RWPE1 (cell line): ENCODE measurements at places on chromosomes 11 and 22.
A peak's percentile ranks its signal among the peaks of the same experiment; 100 is the strongest.

DNA sequence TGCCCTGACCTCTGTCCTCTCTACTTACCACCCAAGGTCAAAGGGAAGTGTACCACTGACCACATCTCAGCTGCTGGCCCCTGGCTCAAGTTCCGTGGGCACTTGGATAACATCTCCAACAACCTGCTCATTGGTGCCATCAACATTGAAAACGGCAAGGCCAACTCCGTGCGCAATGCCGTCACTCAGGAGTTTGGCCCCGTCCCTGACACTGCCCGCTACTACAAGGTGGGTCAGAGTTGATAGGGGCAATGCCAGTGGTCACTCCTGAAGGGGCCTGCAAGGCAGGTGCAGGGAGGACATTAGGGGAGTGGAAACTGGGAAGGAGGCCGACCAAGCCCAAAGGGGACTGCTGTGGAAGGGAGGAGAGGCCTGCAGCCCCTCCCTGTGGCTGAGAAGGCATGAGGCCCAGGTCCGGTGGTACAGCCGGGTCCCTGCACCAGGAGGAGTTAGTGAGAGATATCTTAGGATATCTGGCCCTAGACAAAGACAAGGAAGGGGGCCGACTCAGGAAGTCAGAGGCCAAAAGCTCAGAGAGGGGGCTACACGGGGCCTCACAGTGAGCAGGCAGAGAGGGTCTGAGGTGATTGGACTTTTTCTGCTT is 17.9 kb downstream of the POLR3H start:
- DNase-seq = no peak

DNA sequence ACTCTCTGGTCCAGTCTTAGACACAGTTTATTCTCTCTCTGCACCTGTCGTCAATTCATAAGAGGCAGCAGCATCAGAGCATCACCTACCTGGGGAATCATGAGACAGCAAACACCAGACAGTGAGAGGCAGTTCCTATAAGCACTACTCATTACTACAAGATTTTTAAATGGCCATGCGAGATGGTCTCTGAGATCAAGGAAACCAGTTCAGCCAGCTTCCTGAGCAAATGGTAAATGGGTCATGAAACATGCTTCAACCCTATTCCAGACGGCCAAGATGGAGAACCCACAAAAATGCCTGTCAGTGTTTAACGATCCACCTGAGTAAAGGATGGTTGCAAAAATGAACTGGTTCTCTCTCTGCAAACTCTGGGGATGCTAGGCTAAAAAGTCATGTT is 52.9 kb downstream of the SYTL2 start:
- DNase-seq = no peak

DNA sequence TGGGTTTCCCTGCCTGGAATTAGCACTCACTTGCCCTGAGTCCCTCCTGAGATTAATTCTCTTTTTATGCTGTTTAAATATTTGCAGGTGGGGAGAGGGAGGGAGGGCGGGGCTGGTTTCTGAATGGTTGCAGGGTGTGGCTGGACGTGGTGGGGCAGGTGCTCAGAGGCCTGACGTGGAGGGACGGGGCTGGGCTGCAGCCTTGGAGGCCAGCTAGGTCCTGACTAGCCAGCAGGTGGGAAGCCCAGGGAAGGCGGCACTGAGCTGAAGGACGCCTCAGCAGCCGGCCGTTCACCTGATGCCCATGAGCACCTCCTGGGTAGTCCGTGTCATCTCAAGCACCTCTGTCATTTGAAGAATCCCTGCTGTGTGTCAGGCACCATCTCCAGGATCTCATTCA is 21.3 kb downstream of the SGSM1 start:
- DNase-seq = no peak

GRCh38 chr11:44167046-44167445 is 71.6 kb downstream of the EXT2 start:
- DNase-seq = no peak

GRCh38 chr22:19759427-19760057 is 1.0 kb upstream of the TBX1 start:
- DNase-seq = no peak

- no peak for DNase-seq
Measured at GRCh38 chr22:47190276-47190956, 428.0 kb downstream of the TBC1D22A start.

DNA sequence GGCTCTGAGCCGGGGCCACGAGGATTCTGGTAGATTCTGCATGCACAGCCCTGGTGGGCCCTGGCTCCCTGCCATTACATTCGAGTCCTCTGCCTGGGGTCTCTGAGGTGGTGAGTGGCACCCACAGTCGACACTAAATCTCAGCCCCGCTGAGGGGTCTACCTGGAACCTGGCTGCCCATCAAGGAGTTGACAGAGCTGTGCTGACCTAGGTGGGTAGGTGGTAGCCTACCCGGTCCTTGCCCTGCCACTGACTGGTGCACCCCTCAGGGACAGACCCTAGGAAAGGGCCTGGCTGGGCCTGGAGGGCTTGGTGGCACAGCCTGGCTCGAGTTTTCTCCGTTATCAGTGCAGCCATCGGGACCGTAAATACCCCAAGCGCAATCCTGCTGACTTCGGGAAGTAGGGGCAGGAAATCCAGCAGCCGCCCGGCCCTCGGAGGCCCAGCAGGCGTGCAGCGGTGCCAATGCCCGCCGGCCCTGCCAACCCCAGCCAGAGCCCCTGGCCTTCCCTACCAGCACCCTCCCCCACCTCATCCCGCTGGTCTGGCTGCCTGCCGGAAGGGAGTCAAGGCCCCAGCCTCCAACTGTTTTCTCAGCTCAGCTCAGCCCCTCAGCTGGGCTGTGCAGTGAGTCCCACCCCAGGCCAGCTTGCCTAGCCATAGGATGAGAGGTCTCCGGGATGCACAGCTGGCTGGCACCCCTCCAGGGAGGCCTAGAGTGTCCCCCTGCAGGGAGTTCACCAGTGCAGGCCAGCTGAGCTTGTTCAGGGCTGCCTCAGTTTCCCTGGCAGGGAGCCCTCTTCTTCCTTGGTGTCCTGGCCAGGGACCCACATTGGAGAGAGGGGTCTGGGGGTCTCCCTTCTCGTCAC is 80.4 kb upstream of the KCNQ1OT1 start:
- DNase-seq = no peak

DNA sequence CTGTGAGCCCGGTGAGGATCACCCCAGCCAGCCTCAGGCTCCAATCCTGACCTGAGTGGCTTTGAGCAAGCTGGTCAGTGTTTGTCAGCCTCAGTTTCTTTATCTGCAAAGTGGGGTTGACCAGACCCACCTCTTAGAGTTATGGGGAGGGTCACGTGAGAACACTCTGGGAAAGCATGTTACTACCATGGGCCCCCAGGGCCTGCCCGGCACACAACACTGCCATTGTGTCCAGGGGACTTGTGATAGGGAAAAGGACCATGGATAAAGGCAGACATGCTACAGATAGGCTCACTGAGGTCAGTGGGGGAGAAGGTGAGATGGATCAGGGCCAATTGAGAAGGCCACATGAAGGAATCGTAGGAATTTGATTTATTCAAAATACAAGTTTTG is 32.1 kb upstream of the SUSD2 start:
- no peak for DNase-seq

GRCh38 chr22:36405671-36406538 is 18.1 kb upstream of the MYH9 start:
- no peak for DNase-seq

GRCh38 chr11:72111300-72112142 is 974 bp downstream of the ANAPC15 start:
- DNase-seq = no peak

GRCh38 chr22:41998361-41999261 is at the start of gene WBP2NL:
Gene WBP2NL, plus strand, starts transcription at chr22:41998788. Its CDS starts 31 bp downstream, at chr22:41998819.
- DNase-seq = peak; percentile 95

DNA sequence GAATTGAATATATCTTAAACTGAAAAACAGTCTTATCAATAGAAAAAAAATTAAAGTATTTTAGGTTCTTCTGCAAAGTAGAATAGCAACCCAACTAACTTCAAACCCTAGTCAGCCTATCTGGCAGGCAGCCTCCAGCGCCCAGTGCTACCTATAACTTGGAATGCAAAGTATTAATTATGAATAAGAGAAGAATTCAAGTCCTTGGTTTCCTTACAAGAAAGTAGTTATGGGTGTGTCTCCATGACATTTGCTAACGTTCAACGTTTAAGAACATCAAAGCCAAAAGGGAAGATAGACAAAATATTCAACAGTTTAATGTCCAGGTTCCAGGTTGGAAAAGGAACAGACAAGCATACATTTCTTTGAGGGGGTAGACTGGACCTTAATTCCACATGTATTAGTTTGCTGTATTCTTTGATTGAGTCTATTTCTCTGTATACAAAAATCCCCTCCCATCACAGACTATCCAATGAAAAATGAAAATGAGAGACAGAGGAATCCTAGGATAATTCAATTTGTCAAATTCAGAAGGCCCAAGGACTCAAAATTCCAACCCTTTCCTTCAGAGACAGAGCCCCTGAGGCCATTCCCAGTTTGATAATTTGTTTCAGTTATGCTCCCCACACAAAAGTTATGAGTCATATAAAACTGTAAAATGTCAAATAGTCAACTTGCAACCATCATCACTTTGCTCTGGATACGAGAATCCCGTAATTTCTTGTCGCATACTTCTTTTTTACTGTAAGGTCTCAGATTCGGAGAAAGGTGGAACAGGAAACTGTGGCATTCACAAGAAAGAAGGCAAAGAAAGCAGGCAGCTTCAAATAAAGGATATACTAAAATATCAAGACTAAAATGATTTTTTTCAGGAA is 83.7 kb upstream of the CHRM4 start:
- peak; percentile 34 for DNase-seq

DNA sequence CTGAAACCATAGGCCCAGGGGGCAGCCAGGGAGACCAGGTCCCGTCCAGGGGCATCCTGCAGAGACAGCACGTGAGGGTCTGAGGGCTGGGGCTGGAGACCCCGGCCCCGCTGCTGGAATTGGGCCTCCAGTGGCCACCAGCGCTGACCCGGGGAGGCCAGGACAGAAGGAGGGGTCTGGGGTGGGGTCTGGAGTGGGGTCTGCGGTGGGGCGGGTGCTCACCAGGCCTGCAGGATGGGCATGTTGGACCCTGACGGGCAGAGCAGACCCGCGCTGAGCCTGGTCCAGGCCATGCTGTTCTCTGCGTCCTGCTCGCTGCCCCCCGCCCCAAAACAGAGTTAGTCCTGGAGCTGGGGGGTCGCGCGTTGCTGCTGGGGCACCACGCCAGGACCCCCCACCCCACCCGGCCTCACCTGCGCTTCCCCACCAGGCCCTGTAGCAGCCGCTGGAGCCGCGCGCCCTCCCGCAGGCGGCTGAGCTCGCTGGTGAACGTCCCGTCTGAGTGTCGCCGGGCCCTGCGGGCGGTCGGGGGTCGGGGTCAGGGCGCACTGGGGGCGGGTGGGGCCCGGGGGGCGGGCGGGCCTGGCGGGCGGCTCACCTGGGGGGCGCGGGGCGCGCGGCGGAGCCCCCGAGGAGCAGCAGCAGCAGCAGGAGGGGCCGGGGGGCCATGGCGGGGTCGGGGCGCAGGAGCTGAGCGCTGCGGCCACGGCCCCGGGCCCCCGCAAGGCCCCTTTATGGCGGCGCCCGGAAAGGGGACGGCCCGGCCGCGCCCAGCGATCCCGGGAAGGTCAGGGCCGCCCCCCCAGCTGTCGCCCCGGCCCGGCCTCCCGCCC is at the start of gene SCT:
SCT (minus strand) TSS at position 707 of the 833 bp plus-strand sequence; CDS start at position 669, 38 bp downstream.
- no peak for DNase-seq

GRCh38 chr22:33542722-33543121 is 377.6 kb downstream of the LARGE1 start:
- DNase-seq = no peak

DNA sequence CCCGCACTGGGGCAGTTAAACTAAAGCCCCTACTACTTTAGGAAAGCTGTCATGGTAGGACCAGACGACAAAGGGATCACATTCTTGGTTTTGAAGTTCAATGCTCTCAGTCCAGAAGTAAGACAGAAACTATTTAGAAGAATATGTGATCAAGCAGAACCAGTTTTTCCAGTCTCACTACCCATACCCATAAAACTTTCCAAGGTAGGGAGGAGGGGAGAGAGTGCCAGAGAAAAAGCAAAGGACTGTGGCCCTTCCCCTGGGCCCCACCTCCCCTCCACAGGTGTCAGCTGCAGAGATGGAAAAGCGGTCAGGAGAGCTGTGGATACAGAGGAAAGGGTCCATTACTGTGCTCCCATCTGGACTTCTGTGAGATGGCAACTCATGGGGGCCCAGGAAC is 587.1 kb downstream of the SOX6 start:
- peak; percentile 25 for DNase-seq

GRCh38 chr11:109644152-109644551 is 222.2 kb downstream of the C11orf87 start:
- DNase-seq = no peak

DNA sequence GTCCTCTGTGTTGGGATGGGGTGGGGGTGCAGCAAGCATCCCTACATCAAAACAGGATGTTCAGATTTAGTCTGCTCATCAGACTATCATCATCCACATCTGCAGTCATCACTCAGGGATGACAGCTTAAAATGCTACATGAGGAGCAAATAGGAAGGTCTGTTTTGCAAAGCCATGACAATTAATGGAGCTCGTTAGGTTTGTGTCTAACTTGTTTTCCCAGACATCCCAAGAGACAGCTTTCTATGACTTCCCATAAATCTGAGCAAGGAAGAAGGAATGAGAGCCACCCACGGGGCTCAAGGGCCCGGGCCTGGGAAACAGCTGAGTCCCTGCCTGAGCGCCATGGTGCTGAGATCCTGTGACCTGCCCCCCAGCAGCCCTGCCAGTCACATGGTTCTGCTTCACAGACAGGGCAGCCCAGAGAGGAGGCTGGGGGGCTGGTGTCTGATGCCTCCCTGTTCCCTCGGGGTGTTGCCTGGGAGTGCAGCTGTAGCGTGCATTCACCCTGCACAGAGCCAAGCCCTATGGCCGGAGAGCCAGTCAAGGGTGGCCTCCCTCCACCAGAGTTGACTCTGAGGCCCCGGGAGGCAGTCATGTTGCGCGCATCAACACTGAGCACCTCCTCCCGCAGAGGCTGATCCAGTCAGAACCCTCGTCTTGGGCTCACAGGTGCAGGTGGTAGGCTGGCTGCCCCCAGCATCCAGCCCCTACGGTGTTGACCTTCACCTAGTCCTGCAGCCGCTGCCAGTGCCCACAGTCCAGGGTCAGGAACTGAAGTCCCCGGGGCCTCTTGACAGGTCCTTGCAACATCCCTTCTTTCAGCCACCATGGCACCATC is 12.1 kb downstream of the DERL3 start:
- DNase-seq = no peak

DNA sequence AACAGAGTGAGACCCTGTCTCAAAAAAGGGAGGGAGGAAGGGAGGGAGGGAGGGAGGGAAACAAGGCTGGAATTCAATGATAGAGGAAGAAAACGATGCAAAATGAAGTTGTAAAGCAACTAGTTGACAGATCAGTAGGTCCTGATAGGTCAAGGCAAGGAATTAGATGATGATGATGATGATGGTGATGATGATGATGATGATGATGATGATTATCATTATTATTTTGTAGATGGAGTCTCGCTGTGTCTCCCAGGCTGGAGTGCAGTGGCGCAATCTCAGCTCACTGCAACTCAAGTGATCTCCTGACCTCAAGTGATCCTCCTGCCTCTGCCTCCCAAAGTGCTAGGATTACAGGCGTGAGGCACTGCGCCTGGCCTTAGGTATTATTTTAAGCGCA is 11.3 kb upstream of the L3MBTL2 start:
- DNase-seq = no peak

DNA sequence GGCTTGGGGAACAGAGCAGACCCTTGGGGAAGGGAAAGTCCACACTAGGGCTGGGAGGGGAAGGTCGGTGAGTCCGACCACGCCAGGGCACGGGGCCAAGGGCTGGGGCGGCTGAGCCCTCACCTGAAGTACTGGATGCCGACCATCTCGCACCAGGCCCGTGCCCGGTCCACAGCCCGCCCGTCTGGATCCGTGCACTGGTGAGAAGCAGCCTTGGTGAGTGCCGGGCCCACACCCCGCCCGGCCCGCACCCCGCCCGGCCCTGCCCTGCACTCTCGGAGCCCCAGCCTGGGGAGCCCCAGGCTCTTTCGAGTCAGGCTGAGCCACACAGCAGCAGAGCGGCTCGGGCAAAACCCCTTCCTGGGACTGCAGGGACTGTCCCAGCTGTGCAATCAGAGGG is 1.9 kb upstream of the BAIAP2L2 start:
- no peak for DNase-seq
